Left ventricle myocardium superior (tissue), 1 donor: ENCODE measurements at places on chromosomes 7 and 10.
A peak's percentile ranks its signal among the peaks of the same experiment; 100 is the strongest.

- no peak for DNase-seq
Observed at GRCh38 chr7:22610951-22611757, 111.2 kb upstream of the STEAP1B start.

GRCh38 chr7:87658553-87658952 lies 30.4 kb downstream of the RUNDC3B start:
- no peak for DNase-seq

- DNase-seq: peak; percentile 57
Observed at GRCh38 chr7:107506674-107507339, 37.0 kb downstream of the GPR22 start.

DNA sequence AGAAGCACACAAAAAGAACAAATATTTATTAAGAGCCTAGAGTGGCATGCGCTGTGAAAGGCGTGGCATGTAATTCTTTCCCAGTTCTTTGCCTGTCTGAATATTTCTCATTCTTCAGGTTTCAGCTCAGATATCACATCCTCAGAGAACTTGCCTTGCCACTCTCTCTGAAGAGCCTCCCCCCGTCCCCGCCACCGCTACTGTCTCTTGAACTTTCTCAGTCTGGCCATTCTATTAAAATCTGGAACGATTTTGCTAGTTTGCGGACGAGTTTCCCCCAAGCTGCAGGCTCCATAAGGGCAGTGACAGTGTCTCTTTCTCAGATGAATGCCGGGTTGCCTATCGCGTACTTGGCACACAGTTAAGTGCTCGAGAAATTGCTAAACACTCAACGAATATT lies 787 bp upstream of the PLEKHA1 start:
- DNase-seq: peak; percentile 37

- peak; percentile 45 for DNase-seq
Observed at GRCh38 chr10:92688927-92689662, 660 bp upstream of the HHEX start.

DNA sequence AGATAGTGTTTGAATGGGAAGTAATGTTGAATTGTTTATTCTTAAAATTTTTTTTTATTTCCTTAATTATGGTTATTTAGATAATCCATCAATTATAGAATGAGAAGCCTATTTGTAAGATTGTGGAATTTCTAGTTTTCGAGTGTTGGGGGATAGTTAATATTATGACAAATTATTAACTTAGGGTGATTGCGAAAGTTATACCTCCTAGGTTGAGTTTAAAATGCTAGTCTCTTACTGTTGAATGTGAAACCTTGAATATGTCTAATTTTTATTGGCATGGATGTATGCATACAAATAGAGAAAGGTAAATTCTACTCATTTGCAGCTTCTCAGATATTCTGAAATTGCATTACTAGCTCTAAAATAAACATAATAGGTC lies 43.2 kb downstream of the BICC1 start:
- no peak for DNase-seq

- peak; percentile 3 for DNase-seq
Observed at GRCh38 chr10:43061760-43062159, 15.1 kb upstream of the RET start.

- no peak for DNase-seq
Observed at GRCh38 chr7:70712942-70713341, 419.0 kb upstream of the GALNT17 start.

GRCh38 chr10:103192089-103192450 lies 1.0 kb downstream of the NT5C2 start:
- peak; percentile 38 for DNase-seq
